Stimulated activated memory B cell treated with anti-CD40 and anti-IgM and Interleukin-4, amounts not matched to agents 10 μg/mL and 1 μg/mL and 100 μg/mL, for 72 hours (primary cell): ENCODE measurements at places on chromosomes 11 and 22.
A peak's percentile ranks its signal among the peaks of the same experiment; 100 is the strongest.

- no peaks in the 10 kb centered on the region for H3K27me3 ChIP-seq
- peak overlapping the region; percentile 81 for H3K27ac ChIP-seq
- peak overlapping the region; percentile 44 for H3K4me3 ChIP-seq
- ATAC-seq, result peak; percentile 96
Observed at GRCh38 chr22:40289991-40290459, 56.3 kb upstream of the ADSL start.

DNA sequence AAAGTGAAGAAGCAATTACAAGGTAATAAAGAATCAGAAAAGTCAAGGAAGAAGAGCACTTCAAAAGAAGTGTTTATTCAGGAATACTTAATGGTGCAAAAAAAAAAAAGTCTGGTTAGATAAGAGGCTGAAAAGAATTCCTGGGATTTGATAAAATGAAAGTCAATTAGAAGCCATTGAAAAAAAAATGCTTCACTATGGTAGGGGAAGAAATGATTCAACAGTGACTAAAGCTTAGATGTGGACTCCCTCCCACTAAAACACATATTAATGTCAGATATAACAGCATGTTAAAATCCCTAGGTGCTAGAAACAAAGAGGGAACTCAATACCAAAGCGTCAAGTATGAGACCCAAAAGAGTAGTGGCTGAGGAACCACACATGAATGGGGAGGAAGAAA, 335.3 kb upstream of the PITPNB start:
- no peaks in the 10 kb centered on the region for H3K36me3 ChIP-seq
- no peak for ATAC-seq
- H3K4me3 ChIP-seq, result no peak overlapping the region
- no peaks in the 10 kb centered on the region for H3K4me1 ChIP-seq
- H3K27ac ChIP-seq, result no peak overlapping the region
- H3K27me3 ChIP-seq, result peaks cover 20% of the 10 kb centered on the region

DNA sequence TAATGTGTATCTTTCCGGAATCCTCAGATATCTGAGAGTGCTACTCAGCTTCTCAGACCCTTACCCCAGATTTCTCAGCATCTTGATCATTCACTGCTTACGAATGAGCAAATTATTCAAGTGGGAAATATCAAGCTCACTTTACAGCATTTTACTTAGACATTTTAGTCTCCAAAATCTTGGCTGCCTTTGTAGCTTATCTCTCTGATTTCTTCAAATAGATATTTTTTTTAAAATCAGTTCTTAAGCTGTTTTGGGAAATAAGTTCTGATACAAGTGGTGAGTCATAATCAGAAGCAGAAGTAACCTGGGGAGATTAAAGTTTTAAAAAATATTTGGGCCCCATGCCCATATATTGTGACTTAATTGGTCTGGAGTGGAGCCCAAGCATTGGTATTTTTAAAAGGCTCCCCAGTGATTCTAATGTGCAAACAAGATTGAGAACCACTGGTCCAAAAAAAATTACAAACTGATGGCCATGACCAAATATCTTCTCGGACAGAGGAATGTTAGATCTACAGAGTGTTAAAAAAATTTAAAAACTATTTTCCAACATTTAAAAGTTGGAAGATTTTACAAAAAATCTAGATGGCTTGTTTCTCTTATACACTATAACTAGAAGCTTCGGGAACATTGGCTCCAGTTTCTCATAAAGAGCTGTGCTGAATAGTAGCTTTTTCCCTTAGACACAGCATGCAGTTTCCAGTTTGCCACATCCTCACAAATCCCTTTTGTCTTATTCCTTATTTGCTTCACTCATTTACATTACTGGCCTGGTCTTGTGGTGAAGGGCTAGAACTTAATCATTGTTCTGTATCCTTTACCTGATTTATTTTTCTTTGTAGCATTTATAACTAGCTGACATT, 87.8 kb upstream of the BMAL1 start:
- no peak for ATAC-seq
- no peak overlapping the region for H3K4me3 ChIP-seq
- peaks cover 19% of the 10 kb centered on the region for H3K27me3 ChIP-seq
- no peak overlapping the region for H3K27ac ChIP-seq

- peak overlapping the region; percentile 36 for H3K27ac ChIP-seq
- no peak for ATAC-seq
- H3K27me3 ChIP-seq, result peaks cover 36% of the 10 kb centered on the region
- H3K4me1 ChIP-seq, result peaks cover 10% of the 10 kb centered on the region
Observed at GRCh38 chr11:62402226-62402959, 16.4 kb upstream of the SCGB1A1 start.

DNA sequence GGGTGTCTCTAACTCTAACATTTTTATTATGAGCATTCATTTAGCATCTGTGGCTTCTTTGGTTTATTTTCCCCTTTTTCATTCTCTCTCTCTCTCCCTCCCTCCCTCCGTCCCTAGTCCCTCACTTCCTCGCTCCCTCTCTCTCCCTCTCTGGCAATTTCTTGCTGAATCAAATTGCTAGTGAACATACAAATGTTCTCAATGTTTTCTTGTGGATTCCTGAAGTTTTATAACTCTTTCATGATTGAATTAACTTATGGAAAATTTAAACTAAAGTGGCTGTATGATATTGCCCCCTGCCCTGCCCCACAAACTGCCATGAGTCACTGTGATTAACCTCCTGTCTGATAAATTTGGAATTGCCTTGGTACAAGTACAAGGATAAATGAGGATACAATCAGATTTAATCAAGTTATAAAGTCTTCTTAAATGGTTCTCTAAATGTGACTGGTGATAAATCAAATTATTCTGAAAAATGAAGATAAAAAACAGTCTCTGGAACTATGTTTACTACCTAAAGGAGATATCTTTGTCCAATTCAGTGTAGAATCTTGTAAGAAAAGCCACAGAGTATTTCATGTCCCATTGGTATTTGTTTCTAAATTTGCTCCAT, 143.0 kb upstream of the PDGFD start:
- no peak overlapping the region for H3K27ac ChIP-seq
- H3K27me3 ChIP-seq, result no peaks in the 10 kb centered on the region
- H3K36me3 ChIP-seq, result no peaks in the 10 kb centered on the region

GRCh38 chr22:36746375-36746970, 29.4 kb downstream of the IFT27 start:
- peaks cover 50% of the 10 kb centered on the region for H3K27me3 ChIP-seq
- no peak overlapping the region for H3K27ac ChIP-seq
- no peak for ATAC-seq
- H3K4me3 ChIP-seq, result no peak overlapping the region
- H3K36me3 ChIP-seq, result no peaks in the 10 kb centered on the region

- peaks cover 16% of the 10 kb centered on the region for H3K36me3 ChIP-seq
- ATAC-seq, result no peak
- no peak overlapping the region for H3K4me3 ChIP-seq
Observed at GRCh38 chr11:230431-230830, 5.7 kb downstream of the SIRT3 start.

DNA sequence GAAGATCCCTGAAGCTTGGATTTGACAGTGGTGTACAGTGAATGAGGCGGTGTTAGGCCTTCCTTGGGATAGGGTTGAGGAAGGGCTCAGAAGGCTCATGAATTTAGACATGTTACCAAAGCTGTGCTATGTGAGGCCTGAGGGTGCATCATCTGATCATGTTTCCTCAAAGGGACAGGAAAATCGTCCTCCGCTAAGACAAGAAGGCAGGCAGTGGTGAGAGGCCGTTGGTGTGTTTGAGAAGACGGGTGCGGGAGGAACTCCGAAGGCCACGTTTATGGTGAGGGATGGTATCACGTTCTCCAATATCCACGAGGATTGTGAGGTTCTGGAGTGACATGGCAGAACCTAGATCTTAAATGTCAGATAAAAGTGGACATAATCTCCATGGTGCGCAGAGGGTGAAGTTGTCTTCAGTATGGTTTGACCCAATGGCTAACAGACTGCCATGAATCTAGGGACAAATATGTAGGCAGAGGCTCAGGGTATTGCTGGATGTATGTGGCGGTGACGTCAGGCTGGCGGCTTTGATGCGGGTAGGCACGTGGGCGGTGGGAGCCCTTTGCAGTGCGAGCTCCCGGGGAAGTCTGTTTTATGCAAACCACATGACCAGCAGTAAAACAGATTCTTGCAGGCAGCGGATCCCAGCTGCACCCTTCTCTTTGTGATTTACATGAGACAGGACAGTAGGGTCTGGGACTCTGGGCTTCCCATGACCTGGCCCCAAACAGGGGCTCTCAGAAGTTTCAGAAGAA, 242.3 kb upstream of the B3GAT1 start:
- ATAC-seq, result no peak
- no peak overlapping the region for H3K4me3 ChIP-seq
- no peak overlapping the region for H3K27ac ChIP-seq
- peaks cover 12% of the 10 kb centered on the region for H3K4me1 ChIP-seq
- no peaks in the 10 kb centered on the region for H3K36me3 ChIP-seq
